PC-9 (cell line): ENCODE measurements at places on chromosomes 12 and 14.

DNA sequence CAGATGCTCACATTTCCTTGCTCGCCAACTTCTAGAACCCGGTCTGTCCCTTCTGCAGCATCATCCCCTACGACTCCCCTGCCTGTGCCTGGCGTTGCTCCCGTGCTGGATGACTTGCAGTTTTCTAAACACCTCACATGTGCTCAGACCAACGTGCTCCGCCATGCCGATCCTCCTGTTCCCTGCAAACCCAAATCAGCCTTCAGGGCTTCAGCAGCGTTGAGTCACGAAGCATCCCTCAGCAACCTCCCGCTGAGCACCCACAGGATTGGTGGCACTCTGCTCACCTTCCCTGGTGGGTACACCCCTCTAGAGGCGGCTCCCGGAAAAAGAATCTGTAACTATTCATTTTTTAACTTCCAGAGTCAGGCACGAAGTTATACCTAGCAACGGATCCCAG lies 2.8 kb upstream of the PIWIL1 start:
- no peak for DNase-seq

GRCh38 chr12:21542403-21542802 lies 16.3 kb downstream of the SPX start:
- DNase-seq = no peak

DNA sequence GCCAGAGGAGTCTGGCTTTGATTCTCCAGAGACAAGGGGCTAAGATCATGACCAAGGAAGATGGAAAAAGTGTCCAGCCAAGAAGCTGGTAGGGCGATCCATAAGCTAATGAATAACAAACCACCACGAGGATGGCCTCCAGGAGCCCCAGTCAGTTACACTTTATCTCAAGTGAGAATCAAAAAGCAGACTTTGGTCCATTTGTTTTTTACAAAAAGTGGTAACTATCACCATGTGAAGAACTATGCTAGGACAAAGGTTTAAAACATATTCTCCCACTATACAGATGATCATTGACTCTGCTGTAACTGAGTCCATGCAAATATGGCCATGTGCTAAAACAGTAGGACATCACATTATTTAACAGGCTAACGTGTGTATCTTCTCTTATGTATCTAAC lies 13.9 kb downstream of the SETD3 start:
- no peak for DNase-seq

- DNase-seq = no peak
Measured at GRCh38 chr12:92537290-92537960, 165.4 kb upstream of the PLEKHG7 start.
